ENCODE measurements at places on chromosomes 7 and 10.

DNA sequence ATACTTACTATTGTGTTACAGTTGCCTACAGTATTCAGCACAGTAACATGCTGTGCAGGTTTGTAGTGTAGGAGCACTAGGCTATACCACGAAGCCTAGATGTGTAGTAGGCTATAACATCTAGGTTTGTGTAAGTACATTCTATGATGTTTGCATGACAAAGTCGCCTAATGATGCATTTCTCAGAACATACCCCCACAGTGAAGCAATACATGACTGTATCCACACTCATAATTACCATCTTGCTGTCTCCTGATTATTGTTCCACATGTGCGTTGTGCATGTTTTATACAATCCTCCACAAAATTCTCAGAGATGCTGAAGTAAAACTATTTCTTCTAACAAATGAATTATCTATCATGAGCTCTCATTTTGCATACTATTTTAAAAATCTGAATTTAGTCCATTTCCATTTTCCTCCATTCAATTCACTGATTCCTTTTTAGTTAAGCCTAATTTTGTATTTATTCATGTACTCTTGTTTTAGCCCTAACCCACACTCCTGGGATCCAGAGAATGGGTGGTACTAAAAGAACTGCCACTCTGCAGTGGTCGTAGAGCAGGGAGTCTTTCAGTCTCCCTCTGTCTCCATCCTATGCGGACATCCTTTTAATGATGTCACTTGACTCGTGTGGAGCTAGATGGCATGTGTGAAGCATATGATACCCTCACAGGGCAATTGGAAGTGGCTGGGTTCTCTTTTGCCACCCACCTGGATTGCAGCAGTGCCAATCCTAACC, 67.6 kb upstream of the CAV2 start:
- no peak for DNase-seq

DNA sequence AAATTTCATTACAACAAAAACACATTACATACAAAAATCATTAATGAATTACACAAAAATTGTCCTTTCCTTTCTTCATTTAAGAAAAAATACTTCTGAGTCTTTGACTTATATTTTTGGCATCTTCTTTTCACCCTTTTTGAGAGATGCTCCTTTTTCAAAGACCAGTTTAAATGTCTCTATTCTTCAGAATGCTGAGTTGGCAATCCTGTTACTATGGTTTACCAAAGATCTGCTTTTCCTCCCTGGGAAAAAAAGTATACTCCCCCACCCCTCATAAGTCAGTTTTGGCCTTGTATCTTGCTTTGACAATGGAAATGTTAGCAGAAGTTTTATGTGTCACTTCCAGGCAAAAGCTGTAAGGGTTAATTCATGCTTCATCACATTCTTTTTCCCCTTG, 198.4 kb upstream of the GRM3 start:
- DNase-seq = no peak

- DNase-seq = no peak
These were observed 139.8 kb downstream of the GRID1 start for GRCh38 chr10:86226781-86227201.

DNA sequence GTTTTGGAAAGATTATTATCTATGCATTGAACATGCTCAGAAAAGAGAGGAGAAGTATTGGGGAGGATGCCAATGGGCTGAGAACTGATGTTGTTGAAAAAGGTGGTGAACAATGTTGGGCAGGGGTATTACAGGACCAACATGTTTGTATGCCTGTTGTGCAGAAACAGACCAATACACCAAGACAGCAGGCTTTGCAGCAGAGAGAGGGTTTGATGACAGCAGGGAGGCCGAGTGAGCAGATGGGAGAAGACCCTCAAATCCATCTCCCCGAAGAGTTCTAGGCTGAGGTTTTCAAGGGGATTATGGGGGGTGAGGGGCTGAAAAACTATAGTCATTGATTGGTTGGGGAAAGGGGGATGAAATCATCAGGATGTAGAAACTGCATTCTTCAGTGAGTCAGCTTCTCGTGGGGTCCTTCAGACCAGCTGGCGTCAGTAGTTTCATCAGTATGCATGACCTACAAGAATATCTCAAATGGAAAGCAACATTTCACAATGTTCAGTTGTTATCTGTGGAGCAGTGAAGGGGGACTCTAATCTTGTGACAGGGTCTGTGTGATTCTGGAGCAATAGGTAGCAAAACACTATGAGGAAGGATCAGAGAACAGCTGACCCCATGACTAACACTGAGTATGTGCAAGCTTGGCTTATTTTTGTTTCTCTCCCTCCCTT, 167.8 kb downstream of the BAMBI start:
- no peak for DNase-seq

DNA sequence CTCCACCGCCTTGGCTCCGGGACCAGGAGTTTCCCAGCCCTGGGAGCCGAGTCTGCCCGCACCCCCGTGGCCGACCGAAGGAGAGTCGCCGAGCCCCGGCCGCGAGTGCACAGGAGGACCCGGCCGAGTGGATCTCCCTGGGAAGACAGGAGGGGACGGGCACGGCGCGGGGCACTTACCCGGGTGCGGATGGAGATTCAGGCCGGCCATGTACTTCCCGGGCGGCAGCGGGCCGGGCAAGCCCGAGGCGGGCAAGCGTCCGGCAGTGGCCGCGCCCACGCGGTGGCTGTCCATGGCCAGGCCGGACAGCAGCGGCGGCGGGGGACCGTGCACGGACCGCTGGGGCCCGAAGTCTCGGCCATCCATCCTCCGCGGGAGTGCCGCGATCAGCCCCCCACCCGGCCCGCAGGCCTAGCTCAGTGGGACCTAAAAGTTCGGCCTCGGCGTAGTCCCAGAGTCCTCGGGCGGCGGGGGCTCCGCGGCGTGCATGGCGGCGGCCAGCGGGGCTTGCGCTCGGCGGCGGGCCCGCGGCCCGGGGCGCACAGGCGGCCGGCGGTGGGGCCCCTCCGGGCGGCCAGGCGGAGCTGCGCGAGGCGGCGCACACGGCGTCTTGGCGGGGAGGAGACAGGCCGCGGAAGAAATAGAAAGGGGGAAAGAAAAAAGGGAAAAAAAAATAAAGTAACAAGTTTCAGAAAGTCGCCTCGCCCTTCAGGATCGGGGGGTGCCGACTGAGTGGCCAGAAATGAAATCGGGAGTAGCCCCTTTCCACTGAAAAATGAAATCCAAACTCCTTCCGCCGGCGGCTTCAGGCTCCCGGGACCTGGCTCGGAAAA, 2.5 kb downstream of the TNRC18 start:
- DNase-seq = no peak

GRCh38 chr7:28731092-28731658, 227.0 kb downstream of the TRIL start:
- DNase-seq = no peak

DNA sequence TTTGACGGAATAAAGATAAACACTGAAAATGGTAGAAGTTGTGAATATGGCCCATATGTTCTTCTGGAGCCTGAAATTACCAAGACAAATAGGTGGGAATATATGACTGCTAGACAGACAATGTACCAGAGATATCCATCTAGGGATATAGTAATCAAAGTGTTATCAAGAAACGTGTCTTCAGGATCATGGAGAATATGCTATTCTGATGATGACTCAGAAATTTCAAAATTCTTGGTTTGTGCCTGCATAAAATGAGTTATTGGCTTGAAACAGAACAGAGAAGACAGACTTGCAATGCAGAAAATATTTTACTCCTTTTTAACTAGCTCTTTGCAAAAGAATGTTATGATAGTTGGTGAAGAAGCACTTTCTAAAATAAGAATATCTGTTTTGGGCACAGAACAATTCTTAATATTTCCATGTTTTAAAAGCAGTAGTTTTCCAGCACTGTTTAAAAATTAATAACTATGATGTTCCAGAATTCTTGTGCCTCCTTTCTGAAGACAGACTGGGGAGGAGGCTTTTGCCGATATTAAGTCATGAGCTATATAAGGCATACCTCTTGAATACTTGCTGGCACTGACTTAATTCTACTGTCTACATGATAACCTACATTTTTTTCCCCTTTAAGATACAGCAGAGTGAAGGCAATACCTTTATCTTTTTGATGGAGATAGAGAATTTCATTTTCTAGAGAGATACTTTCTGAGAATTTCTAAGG, 34.4 kb upstream of the CABCOCO1 start:
- no peak for DNase-seq

GRCh38 chr7:51229106-51229537, 87.5 kb downstream of the COBL start:
- DNase-seq = no peak

GRCh38 chr10:3173171-3173878, 743 bp upstream of the PITRM1 start:
- DNase-seq = peak; percentile 94

GRCh38 chr7:101507791-101508252, 121.3 kb downstream of the MYL10 start:
- DNase-seq = no peak

GRCh38 chr10:61543831-61544230, 90.7 kb upstream of the TMEM26 start:
- DNase-seq = no peak

- no peak for DNase-seq
These were observed 12.5 kb downstream of the CYP3A43 start for GRCh38 chr7:99840136-99840869.

DNA sequence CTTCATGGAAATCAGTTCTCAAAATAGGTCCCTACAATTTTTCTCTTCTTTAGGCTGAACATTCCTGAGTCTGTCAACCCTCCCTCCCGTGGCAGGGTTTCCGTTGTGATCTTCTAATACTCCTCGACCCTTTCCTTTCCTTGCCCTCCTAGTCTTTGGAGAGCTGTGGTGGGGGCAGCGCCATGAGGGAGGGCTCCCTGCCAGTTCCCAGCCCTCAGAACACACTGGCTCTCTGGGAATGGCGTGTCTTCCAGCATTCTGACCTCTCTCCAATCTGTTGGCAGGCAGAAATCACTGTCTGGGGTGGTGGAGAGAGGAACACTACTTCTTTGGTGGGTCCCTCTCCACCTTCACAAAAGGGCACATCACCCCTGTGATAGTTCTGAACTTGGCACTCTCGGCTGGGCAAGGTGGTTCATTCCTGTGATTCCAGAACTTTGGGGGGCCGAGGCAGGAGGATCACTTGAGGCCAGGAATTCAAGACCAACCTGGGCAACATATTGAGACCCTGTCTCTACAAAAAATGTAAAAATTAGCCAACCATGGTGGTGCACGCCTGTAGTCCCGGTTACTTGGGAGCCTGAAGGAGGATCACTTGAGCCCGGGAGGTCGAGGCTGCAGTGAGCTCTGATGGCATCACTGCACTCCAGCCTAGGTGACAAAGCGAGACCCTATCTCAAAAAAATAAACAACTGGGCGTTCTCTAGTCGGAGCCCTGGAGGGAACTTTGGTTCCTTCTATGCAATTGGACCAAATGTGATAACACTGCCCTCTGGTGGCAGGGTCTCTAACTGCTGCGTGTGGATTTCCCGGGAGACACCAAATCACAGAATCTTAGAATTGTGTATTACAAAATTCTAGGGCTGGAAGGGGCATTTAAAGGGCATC, 13.1 kb upstream of the ARPC1A start:
- DNase-seq = no peak
